ENCODE measurements at places on chromosomes 16 and 17.

GRCh38 chr17:80348551-80349150 is 66.3 kb upstream of the ENDOV start:
- no peak for DNase-seq

DNA sequence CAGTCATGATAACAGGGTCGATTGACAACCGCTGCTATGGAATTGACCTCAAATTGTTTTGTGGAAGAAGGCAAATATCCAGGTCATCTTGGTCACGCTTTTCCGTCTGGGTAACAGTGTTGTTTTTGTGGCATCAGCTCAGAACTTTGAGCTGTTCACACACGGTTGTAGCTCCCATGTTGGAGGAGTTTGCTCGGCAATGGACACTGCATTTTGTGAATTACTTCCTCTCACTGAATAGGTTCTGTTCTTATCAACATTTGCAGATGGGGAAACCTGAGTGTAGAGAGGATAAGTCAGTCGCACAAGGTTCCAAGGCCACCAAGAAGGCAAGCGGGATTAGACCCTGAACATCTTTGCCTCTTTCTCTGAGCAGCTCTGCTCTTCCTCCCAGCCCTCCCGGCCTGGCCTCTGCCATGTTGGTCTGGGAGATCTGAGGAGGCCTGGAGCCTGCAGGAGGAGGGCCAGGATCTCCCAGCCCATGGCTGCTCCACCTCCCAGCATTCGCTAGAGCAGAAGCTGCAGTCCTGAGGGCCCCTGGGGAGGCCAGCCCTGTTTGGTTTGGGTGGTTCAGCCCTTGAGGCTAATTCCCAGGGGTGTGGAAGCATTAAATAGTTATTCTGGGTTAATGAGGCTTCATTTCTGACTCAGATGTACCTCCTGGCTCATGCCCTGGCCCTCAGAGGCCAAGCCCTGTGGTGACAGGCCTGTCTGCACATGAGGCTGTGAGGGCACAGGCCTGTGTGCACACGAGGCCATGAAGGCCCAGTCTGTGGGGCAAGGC is 154.1 kb upstream of the PLCG2 start:
- DNase-seq, result no peak

GRCh38 chr16:84838383-84838948 is 18.7 kb downstream of the CRISPLD2 start:
- no peak for DNase-seq

- DNase-seq, result no peak
These were observed 8.5 kb downstream of the EFCAB3 start for GRCh38 chr17:62388856-62389255.

DNA sequence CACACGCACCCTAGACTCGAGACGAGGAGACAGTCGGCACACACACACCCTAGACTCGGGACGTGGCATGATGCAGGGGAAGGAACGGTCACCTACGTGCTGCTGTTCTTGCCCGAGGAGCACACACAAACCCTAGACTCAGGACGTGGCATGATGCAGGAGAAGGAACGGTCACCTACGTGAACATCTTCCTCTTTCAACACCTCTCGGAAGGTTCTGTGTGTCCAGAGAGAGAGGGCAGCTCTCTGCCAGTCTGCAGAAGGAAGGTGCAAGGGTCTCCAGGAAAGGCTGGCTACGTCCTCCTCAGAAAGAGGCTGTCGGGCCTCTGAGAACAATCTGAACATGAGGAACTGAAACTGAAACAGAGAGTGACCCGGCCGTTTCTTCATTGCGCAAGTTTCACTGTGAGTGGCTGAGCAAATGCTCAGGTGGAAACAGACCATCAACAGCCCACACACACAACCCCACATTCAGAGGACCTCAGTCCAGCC is 43.4 kb downstream of the ZNF276 start:
- no peak for DNase-seq

DNA sequence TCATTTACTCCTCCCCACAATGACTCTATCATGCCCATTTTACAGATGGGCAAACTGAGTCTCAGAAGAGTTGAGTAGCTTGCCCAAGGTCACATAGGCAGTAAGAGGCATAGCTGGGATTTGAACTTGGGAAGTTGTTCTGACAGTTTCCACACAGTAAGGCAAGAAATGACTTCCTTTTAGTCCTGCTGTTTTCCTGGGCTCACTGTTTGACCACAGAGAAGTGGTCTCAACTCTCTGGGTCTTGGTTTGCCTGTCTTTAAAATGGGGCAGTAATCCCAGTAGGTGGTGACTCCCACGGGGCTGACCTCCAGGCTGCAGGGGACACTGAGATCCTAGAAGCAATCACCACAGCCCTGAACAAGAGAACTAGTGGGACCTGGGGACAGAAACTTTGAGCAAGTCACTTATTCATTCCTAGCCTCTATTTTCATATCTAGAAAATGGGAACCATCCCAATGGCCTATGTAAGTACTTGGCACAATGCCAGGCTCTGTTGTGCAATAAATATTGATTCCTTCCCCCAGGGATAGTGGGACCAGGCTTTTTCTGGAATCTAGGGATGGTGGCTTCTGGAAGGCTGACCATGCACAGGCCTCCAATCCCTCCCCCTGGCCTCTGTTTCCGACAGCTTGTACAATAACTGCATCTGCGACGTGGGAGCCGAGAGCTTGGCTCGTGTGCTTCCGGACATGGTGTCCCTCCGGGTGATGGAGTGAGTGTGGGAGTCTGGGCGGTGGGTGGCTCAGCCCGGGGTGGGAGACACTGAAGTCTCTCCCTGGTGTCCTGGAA is 20.5 kb downstream of the DEXI start:
- DNase-seq, result no peak

DNA sequence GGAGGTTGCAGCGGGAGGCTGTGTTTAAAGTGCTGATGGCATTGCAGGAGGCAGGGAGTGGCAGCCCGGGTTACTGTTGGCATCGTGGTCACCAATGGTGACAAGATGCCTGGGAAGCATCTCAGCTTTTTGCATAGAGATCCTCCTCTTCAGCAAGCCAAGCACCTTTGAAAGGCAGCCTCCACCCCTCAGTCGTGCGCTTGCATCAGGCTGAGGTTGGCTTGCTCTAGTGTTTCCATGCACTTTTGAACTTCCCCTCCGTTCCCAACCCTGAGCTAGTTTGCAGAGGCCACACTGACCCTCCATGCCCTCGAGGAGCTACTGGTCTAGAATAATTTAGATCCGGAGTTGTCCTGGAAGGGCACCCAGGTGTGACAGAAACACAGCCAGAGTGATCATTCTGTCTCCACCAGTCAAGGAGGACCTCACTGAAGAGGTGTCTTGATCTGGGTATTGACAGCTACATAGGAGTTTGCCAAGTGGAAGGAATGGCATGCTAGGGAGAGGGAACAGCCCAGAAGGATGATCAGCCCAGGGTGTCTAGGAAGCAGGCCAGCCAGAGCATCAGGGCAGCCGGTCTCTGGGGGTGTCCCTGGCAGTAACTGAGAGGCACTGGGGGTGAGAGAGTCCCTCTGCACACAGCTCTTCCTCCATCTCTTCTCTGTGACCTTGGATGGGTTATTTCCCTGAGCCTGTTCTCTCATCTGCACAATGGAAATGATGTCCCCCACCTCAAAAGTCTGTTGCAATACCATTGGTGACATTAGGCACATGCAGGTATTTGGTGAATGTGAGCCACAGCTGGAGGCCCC is 7.7 kb downstream of the BEAN1 start:
- no peak for DNase-seq

DNA sequence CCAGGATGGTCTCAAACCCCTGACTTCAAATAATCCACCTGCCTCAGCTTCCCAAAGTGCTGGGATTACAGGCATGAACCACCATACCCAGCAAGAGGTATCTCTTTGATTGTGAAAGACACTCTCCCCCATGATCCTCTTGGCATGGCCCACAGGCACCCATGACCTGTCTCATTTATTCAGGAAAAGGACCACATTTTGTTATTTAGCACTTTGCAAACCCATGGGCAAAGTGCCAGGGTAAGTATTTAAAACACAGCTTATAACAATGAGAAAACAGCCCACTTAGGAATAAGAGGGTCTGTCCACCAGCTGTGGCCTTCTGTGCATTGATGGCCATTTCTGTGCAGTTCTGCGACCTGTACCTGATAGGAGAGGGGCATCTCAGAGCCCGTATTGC is 12.8 kb upstream of the AKTIP start:
- no peak for DNase-seq

DNA sequence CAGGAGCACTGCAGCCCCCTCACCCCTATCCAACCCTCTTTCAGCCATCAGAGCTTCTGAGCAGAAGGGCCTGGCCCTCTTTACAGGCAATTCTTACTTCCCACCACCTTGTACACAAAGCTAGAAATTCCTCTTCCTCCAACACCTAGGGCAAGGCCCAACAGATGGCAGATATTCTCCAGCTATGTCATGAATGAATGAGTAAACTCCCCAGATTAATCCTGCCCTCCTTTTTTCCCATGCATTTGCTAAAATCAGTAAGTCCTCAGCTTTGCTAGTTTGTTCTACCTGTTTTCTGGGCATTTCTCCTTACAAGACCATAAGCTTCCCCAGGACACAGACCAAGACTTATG is 20.4 kb upstream of the MRPS23 start:
- no peak for DNase-seq

- no peak for DNase-seq
These were observed 162.4 kb upstream of the FAM20A start for GRCh38 chr17:68763562-68763961.

Measured in brain (organoid and tissue), 16 donors.